Suppressor macrophage (primary cell): ENCODE measurements at places on chromosomes 16 and 17.
A peak's percentile ranks its signal among the peaks of the same experiment; 100 is the strongest.

DNA sequence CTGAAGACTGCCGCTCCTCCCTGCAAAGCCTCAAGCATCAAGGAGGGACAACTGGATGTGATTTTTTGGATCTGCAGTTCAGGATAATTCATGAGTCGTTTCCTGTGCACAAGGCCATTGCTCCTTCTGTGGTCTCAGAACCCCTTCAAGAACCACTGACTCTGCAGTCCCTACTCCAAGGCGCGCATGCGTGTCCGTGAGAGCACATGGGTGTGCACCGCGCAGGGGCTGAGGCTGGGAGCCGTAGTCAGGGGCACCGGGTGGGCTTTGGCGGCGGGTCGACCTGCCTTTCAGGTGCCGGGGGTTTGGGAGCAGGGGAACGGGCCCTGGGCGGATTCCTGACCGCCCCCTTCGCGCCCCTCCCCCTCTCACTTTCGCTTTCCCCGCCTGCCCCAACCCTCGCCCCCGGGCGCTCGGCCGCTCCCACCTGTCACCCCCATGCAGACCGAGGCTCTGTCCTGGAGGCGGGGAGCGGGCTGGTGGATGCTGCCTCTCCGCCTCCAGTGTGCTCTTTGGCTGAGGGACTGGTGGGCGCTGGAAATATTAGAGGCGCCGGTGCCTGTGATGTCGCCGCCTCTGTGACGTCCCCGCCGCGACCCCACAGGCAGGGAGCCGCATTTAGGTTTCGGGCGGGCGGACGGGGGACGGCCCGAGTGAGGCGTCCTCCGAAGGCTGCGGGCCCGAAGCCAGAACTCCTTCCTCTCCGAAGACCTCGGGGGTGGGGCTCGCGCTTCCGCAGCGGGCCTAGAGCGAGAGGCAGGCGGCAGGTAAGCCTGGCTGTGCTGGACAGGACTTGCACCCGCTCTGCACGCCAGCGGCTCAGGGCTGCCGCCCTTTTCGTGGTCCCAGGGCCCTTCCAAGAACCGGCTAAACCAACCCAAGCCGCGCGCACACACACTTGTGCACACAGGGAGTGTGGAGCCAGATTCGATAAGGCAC is at the start of gene SPATA32:
SPATA32 (minus strand) TSS at position 518 of the 939 bp plus-strand sequence; CDS start at position 440, 78 bp downstream.
- peak; percentile 72 for DNase-seq

DNA sequence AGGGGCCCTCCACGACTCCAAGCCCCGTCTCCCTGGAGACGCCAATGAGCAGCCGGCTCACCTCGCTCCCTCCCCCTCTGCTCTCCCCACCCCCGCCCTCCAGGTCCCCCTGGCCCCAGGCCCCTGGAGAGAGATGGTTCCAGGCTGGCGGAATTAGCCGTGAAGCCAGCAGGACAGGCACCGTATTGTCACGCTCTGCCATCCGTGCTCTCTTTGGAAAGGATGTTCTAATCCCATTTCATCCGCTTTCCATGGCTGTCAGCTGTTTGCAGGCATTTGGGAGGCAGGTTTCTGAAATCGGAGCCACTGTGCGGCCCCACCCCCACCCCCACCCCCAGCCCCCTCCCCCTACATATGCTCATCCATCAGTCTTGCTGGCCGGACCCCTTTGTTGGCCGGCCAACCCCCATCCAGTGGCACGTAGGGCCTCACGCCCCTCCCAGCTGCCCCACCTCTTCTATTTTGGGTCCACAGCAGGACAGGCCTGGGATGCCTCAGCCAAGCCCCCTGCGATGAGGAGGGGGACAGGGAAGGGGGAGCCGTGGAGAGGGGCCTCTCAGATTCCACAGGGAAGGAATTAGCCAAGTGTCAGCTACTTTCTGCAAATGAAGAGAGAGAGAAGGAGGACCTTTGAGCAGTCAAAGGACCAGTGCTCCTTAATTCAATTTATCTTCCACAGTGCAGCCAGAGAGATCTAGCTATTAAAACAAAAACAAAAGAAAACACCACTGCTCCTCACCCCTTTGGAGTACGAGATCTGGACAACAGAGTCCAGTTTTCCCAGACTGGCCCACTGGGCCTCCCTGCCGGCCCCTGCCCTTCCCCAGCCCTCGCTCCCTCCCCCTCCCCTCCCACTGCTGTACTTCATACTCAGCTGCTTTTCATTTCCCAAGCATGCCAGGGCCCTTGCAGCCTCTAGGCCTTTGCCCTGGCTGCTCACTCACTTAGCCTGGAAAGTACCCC is 30.7 kb downstream of the SDK2 start:
- DNase-seq, result no peak

DNA sequence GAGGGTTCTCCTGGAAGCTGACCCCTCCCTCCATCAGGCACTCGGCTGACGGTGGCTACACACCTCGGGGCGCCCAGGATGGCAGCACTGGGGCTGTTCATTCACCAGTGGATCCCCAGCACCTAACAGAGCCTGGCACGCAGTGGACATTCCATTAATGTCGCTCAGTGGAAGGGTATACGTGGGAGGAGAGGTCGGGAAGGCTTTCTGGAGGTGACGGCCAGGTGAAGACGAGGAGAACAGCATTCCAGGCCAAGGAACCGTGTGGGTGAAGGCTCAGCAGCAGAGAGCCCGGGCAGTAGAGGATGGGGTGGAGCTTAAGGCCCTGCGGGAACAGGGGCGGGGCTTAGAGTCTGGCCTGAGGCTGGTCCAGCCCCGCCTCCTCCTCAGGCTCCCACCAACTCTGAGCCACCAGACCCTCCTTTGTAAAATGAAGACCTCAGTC is 2.5 kb upstream of the HS3ST6 start:
- DNase-seq, result peak; percentile 39

- peak; percentile 78 for DNase-seq
Observed at GRCh38 chr17:77946900-77947645, 11.4 kb upstream of the TNRC6C start.

GRCh38 chr16:84795329-84796053 is 24.3 kb upstream of the CRISPLD2 start:
- peak; percentile 41 for DNase-seq

GRCh38 chr17:14790521-14790920 is 474.6 kb downstream of the PMP22 start:
- peak; percentile 61 for DNase-seq

DNA sequence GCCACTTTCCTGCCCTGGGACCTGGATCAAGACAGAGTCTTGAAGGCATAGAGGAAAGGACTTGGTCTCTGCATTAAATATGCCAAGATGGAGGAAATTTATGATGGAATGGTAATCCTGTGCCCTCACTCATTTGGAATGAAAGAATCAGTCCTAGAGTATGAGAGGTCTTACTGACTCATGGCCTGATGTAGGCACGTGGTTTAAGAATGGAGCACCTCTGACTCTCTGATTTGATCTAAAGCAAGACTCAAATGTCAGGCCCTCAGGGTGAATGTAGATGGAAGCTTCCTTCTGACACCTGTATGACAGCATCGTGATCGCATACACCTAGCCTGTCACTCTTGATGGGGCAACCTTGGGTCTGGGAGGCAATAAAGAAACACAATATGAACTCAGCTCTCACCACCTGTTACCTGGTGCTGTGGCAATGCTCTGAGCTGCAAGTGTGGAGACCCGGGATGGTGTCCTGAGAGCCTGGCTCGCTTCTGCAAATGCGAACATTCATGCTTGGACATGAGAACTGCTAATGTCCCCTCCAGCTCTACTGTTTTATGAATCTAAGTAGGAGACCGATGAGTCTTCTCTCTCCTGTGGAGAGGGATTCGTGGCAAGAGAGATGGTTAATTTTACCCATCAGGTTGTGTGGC is 229.9 kb downstream of the ABCC12 start:
- DNase-seq, result no peak

- no peak for DNase-seq
Observed at GRCh38 chr17:61310590-61310989, 89.1 kb upstream of the TBX2 start.

GRCh38 chr17:48376682-48377325 is 53.2 kb downstream of the SKAP1 start:
- no peak for DNase-seq

DNA sequence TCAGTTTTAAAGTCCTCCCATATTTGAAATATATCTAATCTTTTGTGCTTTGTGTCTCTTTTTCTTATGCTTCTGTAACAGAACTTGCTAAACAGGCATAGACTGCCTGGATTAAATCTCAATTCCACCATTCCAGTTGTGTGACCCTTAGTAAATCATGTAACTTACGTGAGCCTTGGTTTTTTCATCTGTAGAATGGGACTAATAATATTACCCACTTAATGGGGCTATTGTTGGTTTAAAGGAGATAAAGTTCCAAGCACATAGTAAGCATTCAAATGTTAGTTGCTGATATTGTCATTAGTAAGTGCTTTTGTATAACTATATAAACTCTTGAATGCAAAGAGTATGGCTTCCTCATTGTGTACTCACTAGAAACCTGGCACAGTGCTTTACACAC is 5.9 kb upstream of the VWA3A start:
- DNase-seq, result no peak

DNA sequence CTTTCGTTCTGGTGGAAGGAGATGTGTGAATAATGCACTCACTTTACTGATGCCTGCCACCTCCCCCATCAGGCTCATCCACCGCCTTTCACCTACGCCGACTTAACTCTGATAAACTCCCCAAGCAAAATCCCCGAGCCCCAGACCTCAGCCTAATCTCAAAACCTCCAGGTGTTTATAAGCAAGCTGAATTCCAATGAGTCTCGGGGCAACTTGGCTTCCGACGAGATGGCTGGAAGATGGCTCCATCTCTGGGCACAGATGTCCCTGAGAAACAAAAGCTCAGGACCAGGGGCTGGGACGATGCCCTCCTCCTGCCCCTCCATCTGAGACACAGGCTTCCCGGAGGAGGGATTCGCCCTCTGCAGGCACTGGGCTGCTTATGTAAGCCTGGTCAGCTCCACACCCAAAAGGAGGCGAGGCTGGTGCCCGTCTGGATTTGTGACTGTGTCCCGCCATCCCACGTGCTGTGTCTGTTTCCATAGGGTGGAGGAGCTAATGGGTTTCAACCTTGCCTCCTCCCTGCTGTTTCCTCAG is 386.4 kb upstream of the TNRC6C start:
- peak; percentile 13 for DNase-seq

- no peak for DNase-seq
Observed at GRCh38 chr16:1159325-1159972, 6.5 kb downstream of the CACNA1H start.

DNA sequence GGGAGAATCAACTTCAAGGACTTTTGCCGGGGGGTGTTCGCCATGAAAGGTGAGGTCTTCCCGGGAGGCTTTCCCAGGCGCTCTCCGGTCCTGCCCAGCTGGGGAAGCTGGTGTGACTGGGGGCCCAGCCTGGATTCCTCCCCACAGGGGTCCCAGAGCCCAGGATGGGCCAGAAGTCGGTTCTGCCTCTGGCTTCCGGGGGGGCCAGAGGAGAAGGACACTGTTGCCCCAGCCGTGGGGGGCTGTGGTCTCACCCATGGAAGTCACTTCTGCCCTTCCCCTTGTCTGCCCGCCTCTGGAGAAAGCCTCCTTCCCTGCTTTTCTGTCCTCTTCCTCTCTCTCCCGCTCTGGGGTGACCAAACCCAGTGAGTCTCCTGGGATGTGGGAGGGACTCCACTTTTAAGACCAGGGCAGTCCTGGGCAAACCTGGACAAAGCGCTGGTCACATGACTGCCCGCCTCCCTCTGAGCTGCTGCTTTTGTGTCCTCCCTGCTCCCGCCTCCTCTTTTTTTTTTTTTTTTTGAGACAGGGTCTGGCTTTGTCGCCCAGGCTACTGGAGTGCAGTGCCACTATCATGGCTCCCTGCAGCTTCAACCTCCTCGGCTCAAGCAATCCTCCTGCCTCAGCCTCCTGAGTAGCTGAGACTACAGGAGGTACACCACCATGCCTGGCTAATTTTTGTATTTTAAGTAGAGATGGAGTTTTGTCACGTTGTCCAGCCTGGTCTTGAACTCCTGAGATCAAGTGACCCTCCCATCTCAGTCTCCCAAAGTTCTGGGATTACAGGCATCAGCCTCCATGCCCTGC is 40.6 kb downstream of the RAB11FIP4 start:
- no peak for DNase-seq

DNA sequence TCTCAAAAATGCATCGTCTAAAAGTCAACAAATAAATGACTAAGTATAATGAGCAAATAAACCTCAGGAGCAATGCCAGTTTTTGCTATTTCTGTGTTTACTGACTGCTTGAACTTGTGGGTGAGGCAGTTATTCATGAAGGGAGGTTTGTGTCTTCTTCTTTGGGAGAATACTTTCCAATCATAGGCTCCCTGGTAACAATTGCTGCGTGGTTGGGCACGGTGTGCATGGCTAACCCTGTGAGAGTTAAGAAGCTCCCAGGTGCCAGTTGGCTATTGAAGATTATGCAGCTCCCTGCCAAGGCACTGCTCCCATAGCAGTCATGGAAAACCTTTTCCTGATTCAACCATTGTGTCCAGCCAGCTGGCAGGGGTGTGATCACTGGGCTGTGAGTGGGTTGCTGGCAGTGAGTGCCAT is 775.9 kb upstream of the GOT2 start:
- no peak for DNase-seq

DNA sequence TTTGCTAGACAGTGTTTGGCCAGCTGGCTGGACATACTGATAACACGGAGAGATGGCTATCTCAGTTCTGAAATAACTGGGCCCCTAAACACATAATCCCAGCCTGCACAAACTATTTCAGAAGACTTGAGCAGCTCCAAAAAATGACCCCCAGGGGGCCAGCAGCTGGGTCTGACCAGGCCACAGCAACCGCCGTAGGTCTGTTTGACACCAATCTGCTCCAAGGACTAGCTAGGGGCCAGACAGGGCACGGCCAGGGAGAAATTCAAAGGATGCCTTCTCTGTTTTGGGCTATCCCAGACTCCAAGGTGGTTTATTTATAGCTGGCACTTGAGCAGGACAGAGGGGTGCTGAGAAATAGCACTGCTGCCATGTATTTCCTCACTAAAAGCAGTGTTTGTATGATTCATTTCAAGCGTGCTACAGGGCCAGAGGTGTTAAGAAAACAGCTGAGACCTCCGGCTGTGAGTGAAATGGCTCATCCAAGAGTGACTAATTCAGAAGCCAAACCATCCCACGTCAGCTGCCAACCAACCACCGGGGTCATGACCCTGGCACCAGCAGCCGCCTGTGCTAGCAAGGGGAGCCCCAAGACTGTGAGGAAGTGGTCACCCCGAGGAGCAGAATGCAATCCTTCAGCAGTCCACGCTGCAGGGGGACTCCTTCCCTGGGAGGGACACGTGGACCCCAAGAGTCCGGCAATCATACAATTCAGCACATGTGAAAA is 5.7 kb downstream of the GGA2 start:
- peak; percentile 92 for DNase-seq

- no peak for DNase-seq
Observed at GRCh38 chr16:24075931-24076716, 180.0 kb upstream of the CACNG3 start.

DNA sequence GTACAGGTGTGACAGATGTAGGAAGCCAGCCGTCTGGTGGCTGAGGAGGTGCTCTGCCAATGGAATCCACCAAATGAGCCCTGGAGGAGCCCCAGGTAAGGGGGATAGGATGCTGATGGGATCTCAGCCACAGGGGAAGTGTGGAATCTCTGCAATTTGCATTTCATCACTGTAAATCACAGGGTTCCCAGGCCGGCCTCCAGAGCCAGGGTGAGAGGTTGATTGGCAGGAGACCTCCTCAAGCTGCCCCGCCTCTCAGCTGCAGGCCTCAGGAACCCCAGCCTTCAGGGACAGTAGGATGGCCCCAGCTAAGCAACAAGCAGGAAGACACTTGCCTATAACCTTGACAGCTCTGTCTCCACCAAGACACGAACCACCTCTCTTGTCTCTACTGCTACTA is 39.4 kb downstream of the RTN4RL1 start:
- DNase-seq, result no peak
